ENCODE measurements at places on chromosomes 2 and 18.

DNA sequence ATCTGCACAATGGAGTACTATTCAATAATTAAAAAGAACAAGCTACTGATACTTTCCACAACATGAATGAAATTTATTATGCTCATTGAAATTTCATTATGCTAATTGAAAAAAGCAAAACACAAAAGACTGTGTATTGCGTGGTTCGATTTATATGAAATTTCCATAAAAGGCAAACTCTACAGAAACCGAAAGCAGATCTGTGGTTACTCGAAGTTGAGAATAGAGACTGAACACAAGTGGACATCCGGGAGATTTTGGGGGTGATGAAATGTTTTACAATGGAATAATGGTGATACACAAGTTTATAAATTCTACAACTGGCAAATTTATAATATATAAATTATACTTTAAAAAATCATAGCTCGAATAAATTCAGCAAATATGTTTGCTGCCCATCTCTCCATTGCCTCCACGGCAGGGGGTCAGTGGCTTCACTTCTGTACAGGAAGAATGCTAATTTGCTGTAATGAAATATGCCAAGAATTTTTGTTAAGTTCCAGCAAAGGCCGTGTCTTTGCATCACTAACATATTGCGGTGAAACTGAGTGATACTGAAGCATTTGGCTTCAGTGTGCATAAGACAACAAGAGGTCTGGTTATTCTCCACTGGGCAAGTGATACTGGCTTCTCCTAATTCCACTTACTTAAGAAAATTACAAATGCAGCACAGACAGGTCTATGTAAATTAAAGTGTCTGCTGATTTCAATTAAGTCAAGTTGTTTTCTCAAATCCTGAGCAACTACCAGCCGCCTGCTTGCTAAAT is 96.7 kb downstream of the TMEM163 start:
- DNase-seq = no peak

DNA sequence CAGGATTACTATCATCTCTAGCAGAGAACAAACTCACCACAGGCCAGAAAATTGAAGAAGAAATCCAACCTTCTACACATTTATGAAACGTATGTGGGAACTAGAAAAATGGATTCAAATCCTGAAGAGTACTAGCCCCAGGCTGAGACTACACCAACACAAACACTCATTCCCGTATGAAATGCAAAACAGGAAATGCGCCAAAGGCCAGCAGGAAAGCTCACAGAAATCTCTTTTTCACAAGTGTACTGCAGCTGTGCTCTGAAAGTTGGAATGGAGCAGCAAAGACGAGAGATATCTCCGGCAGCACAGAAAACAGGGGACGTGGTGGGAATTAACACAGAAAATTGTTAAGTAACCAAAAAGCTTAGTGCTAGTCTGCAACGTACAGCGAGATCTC is 913.5 kb downstream of the TDRD15 start:
- no peak for DNase-seq

DNA sequence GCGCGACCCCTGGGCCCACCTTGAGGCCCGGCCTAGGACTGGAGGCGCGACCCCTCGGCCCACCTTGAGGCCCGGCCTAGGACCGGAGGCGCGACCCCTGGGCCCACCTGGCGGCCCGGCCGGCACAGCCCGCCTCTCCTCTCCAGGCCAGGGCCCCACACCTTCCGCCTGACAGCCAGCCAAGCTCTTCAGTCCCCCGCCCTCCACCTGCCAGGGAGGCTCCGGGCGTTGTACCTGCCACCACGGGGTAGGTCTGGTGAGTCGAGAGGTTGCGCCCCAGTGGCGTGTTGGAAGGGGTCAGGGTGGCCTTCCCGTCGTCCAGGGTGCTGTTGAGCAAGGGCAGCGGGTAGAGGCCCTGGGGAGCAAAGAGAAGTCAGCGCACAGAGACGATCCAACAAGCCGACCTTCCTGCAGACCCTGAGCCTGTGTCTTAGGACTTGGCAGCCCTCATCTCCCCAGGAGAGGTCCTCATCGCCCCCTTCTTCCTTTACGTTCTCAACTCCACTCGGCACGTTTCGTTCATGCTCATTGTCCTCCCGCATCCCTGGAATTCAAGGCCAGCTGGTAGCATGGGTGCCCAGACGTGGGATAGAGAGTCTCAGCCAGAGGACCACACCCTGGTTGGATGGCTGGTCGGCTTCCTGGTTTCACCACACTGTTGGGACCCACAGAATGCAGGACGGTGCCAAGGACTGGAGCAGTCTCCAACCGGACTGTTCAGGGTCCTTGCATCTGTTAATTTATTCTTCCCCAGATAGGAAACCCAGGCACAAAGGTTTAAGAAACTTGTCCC is 42.2 kb downstream of the PAX8 start:
- DNase-seq = no peak

- no peak for DNase-seq
Measured at GRCh38 chr2:217694291-217694690, 308.5 kb downstream of the TNS1 start.

DNA sequence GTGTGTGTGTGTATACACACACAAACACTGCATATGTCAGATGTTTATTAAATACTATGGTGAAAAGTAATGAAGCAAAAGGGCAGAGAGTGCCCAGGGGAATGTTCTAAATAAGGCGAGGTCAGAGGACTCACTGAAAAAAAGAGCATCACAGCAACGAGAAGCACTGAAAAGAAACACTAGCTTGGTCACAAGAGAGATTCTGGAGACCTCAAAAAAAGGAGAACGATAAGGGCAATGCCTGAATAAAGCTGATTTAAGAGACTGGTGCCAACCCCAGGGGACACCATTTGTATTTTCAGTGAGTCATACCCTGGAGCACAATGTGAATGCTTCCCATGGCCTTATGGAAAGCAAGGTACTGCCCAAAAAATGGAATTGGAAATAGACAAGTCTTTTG is 14.5 kb downstream of the SLC40A1 start:
- no peak for DNase-seq

DNA sequence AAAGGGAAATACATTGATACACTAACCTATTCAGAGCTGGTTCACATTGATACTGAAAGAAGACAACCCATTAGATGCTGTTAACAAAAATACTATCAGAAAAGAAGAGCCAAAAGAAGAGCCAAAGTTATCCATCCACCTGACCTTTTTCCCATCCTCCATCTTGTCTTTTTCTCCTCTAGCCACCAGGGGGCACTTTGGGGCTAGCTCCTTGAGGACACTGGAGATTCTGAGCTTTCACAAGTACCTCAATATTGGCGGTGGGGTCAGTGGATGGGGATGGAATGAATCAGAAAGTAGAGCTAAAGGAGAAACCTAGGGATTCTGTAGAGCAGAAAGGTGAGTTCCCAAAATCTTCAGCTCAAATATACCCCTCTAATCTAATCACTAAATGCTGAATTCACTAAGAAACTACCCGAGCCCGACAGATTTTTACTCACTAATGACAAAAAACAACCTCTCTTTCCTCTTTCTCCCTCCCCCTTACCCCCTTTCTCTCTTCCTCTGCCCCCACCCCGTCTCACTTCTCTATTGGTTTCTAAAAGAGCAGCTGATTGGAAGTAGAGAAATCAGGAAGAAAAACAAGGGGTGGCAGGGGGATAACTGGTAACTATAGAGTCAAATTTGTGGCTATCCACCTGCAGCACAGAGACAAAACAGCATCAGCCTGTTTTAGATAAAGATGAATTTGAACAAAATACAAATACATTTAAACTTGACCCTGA is 203.3 kb downstream of the TCF4 start:
- DNase-seq = no peak

GRCh38 chr2:8319219-8319618 is 362.6 kb upstream of the ID2 start:
- no peak for DNase-seq

GRCh38 chr2:239611222-239611795 is 210.5 kb upstream of the HDAC4 start:
- DNase-seq = no peak

- DNase-seq = no peak
Measured at GRCh38 chr18:74496508-74497323, 553 bp downstream of the CNDP2 start.

DNA sequence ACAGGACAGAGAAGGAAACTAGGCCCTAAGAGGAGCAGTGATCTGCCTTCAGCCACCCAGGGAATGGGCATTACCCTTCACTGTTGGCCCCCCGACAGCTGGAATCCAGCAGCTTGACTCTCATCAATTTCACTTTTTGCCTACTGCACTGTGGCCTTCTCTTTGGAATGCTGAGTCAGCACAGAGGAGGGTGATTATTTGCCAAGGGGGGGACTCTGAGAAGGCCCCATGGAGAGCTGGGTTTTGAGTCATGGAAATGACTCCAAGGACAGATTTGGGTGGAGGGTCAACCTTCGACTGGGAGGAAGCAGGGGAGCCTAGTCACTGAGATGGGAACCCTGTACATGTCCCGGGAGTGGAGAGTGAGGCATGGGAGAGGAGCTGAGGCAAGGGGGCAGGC is 38.1 kb upstream of the NTSR2 start:
- DNase-seq = no peak

DNA sequence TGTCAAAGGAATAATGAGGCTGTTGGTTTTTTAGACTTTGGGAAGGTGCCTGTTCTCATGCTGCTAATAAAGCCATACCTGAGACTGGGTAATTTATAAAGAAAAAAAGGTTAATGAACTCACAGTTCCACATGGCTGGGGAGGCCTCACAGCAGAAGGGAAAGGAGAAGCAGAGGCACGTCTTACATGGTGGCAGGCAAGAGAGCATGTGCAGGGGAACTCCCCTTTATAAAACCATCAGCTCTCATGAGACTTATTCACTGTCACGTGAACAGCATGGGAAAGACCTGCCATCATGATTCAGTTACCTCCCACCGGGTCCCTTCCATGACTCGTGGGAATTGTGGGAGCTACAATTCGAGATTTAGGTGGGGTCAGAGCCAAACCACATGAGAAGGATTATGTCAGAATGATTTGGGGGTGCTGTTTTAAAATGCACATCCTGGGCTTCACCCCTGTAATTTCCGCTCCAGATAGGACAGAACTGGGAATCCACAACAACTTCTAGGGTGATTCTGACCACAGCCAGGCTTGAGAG is 37.8 kb downstream of the TCF7L1 start:
- DNase-seq = no peak

DNA sequence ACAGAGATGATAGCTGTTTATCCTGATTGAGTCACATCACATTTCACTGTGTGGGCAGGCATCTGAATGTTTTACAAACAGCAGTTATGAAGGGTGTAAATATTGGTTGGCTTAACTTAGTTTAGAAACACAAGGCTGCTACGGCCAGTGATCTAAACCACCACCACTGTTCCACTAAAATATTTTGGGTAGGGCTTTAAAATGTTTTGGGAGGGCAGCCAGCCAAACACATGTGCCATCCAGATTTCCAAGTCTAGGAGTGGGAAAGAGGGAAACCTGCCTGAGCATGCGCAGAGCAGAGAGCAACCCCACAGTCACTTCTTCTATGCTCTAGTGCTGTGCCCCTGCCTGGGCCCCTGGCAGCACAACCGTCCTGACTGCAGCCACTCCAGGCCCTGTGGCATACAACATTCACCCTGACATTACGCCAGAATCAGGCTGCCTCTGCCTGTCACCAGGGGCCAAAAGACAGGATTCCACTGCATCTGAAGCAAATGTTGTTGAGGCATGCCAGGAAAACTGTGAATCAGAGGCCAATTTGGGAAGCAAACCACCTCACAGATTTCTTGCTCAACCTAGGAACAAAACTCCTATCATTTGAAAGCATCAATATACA is 74.8 kb upstream of the COL5A2 start:
- no peak for DNase-seq

- peak; percentile 0 for DNase-seq
Measured at GRCh38 chr2:103959174-103960128, 894.5 kb upstream of the POU3F3 start.

All from esophagus squamous epithelium (tissue), 5 donors.